ENCODE measurements at places on chromosomes 3 and 15.

- no peak for DNase-seq
Observed at GRCh38 chr3:71360180-71360579, 223.3 kb downstream of the FOXP1 start.

- DNase-seq = no peak
Observed at GRCh38 chr15:85162237-85162636, 180.6 kb downstream of the PDE8A start.

DNA sequence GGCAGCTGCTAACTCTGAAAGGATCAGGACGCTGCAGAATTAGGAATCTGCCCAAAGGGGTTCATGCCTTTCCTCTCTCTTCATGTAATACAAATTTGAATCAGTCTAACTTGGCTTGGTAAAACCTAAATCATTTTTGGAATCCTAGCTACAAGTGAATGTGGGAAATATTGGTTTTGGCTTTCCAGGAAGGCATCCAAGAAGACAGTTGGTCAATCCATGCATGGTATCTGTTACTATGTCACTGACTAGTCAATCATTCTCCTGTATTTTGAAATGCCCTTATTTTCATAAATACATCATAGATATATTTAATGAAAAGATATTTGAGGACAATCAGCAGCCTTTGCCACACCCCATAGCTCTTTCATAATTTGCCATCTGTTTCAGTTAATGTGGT is 7.5 kb upstream of the PLS1 start:
- DNase-seq = no peak

GRCh38 chr3:12436514-12437220 is 47.6 kb upstream of the TSEN2 start:
- DNase-seq = peak; percentile 12

DNA sequence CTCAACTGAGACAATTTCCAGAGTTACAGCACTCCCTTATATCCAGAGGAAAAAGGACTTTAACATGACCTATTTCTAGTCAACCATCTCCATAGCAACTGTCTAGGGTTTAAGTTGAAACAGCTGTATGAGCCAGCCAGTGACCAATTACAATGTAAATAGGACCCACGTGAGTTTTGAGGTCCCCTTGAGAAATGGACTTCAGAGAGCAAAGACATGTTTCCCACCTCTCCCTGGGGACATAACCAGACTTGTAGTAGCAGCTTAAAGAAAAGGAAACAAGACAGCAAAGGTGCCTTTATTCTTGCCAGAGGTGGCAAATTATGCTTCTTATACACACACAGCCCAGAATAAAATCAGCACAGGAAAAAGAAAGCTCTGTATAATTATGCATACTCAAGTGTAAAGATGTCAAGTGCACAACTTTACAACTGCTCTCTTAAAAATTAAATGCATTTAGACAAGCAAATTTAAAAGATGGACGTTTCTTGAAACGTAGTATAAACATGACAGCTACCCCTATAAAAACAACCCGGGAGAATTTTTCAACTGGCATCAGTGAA is 40.2 kb downstream of the SUMF1 start:
- DNase-seq = peak; percentile 93

- peak; percentile 35 for DNase-seq
Observed at GRCh38 chr15:42349186-42349585, 10.1 kb upstream of the CAPN3 start.

All from brain microvascular endothelial cell (primary cell).